Lower leg skin (tissue), 4 donors: ENCODE measurements at places on chromosomes 2 and 18.

DNA sequence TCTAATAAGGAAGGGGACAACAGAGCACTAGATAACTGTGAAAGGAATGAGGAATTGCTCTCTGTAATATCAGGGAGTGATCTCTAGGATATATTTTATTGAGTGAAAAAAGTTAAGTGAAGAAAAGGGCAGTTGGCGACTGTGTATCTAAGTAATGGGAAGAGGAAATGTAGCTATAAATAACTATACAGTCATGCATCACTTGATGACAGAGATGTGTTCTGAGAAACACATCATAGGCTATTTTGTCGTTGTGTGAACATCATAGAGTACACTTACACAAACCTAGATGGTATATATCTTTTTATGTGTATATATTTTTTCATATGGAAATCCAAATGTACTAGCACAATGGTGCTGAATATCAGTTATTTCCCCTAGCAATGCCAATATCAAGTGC, 329.3 kb downstream of the TXNL1 start:
- DNase-seq = no peak

DNA sequence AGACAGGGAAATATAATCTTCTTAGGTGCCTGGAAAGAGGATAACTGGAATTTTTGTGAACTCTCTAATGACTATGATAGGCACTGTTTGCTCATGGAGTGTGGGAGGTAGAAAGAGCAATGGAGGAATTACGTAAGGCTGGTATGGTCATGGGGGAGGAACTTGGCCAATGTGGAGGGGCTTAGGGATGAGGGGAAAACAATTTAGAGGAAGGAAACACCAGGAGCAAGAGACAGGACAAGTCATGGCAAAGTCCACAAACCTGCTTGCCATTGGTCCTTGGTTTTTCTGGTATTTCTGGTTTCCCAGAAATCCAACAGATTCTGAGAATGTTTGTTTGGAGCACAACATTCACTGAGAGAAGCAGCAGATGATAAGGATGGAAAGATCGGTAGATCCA, 274.2 kb downstream of the DYSF start:
- DNase-seq = no peak

GRCh38 chr18:55672574-55673361, 84.8 kb upstream of the TCF4 start:
- no peak for DNase-seq

DNA sequence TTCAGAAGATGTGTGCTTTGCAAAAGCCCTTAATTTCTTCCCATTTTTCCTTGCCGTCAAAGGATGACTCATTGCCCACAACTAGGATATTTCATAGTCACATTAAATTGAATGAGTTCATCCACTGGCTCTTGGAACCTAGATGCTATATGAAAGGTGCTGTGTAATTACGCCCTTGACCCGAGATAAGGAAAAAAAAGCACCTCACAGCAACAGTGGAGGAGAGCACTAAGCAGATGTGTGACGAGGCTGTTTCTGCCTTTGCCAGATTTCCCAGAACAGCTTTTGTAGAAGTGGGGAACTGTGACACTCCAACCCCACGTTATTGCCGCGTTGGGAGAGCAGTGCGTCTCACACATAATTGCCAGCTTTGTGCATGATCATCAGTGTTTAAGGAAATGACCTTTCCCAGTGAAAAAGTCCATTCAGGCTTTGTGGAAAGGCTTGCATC, 33.3 kb upstream of the TMEM87B start:
- no peak for DNase-seq

GRCh38 chr18:27314996-27315395, 129.9 kb upstream of the CHST9 start:
- no peak for DNase-seq

- no peak for DNase-seq
Measured at GRCh38 chr2:227536445-227536844, 62.2 kb upstream of the SCYGR2 start.

DNA sequence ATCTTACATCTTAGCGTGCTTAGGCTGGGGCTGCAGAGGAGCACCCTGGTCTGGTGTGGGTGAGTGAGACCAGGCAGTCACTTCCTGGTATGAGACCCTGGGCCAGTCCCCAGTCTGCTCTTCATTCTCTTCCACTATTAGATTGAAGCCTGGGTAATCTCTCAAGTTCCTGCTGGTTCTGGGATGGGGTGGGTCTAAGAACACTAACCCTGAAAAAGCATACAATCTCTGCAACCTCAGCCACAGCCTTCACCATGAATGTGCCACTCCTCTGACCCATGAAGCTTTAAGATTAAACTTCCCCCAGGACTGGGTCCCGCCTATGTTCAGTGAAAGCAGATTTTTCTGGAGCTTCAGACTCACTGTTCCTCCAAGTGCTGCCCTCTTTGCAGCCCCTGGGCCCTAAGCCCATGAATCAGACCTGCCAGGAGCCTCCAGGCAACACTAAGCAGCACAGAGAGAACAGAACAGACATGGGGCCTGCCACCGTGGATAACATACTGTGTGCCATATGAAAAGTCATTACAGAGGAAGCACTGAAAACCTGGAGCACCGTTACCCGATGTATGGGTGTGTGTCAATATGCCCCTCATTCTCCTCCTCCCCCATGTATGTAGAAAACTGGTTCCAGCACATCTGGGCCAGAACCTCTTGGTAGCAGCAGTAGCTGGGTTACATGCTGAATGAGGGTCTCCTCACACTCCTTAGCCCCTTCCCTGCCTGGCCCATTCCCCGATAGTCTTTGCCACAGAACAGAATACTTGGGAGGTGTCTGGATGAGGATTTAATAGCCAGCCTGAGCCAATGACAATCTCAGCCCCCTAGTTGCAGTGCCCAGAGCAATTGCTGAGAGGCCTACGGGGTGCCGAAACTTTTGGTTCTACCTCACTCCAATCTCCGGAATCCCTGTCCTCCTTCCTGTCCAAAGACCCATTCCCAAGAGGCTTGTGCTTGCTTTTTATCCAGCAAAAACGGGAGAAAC, 2.7 kb upstream of the SIX2 start:
- no peak for DNase-seq

DNA sequence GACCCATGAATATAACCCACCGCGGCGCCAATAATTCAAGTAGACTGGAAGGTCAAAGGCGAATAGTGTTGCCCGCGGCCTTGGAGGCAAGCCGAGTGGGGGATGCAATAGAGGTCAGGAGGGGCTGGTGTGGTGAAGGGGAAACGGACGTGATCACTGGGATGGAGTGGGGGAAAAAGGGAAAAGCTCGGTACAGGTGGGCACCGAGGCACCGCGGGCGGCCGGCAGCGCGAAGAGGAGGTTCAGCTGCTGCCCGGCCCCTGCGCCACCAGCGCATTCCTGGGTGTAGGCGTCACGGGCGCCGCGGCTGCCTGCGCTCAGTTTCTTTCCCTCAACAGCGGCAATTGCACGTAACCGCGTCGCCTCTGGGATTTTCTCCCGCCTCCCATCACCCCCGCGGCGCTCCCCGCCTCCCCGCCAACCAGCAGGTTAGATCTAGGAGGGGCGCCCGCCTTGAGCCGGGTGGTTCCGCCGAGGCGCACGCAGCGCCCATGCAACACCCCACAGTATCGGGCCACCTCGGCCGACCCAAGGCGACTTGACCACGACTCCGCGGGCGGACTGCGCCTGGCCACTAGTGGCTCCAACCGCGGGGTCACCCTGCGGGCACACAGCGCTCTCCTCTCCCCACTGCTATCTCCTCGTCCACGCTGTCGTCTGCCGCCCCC, 1.5 kb downstream of the RND3 start:
- DNase-seq = peak; percentile 93

- no peak for DNase-seq
Measured at GRCh38 chr18:11859282-11859830, 8.1 kb downstream of the CHMP1B start.

GRCh38 chr2:62660087-62660486, 45.4 kb upstream of the EHBP1 start:
- no peak for DNase-seq

- DNase-seq = peak; percentile 95
Measured at GRCh38 chr2:163735685-163736432, at the start of gene FIGN. TSS of gene FIGN (minus strand) at chr2:163736008. CDS start at chr2:163734927, 1,081 bp downstream.

GRCh38 chr2:73776381-73776780, 3.5 kb downstream of the DUSP11 start:
- no peak for DNase-seq

DNA sequence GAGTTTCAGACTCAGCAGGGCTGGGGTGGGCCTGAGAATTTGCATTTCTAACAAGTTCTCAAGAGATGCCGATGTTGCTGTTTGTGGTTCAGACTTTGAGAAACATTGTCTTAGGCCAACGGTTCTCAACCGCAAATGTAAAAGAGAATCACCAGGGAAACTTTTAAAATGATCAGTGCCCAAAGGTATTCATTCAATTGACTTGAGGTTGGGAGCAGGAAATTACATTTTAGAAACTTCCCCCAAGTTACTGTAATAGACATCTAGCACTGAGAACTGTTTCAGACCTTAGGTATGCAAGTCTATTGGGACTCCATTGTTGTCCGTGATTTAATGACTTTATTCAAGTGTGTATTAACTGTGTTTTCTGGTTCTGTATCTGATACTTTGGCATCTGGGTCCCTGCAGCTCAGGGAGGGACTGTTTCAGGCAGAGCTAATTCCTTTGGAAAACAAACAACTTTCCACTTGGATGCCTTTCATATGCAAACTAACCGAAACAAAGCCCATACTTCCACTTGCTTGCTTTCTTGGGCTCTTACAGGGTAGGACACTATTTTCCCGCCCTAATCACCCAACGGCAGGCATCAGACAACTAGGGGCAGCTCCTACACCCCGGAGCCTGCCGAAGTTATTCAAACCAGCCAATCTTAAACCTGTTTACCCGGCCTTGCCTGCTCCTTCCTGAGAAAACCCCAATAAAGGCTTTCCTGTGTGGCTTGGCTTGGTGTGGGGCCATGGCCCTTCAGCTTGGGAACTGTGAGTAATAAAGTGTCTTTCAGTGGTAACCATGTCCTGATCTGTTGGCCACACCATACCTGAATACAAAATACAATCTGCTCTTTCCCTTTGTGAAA, 97.6 kb downstream of the POLE4 start:
- DNase-seq = no peak

GRCh38 chr2:59584958-59585357, 968.5 kb downstream of the BCL11A start:
- DNase-seq = no peak

DNA sequence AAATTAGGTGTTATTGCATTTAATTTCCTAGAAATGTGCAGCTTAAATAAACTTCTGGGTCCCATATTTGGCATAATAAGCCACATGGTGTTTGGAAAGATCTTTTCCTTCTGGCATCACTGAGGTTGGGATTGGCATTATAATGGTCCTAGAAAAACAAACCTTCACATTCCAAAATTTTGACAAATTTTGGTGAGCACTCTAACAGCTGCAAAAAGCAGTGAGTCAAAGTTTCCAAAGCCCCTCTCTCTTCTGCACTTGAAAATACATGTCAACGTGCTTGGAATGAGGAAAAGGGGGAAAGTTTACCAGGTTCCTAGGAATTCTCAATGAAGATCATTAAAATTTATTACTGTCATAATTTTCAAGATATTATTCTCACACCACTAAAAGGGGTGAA, 77.8 kb upstream of the STK17B start:
- no peak for DNase-seq

GRCh38 chr2:154343282-154343681, 355.2 kb upstream of the KCNJ3 start:
- no peak for DNase-seq

DNA sequence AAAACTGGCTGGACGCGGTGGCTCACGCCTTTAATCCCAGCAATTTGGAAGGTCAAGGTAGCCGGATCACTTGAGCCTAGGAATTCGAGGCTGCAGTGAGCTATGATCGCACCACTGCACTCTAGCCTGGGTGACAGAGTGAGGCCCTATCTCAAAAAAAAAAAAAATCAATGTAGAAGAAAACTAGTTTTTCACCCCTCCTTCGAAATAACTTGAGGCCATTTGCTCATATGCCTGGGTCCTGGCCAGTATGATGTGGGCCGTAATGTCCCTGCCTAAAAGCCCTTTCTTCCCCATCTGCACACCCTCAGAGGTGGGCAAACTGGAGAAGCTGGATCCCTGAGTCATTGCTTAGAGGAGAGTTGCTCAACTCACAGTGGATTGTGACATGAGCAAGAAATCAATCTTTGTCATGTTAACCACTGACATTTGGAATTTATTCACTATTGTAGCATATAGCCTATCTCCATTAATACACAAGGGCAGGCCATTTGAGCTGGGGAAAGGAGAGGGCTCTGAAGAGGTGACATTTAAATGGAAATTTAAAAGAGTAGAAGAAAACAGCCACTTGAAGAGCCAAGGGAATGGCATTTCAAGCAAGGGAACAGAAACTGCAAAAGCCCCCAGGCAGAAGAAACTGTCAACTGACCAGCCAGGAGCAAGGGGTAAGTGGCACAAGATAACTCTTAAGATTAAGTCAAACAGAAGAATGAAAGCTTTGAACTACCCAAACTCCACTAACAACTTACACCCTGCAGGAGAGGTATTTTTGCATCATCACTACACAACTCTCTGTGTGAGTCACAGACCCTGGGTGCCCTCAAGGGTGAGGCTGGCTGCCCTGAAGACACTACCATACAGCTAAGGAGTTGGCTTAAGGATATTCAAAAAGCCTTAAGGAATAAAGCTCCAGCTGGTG, 7.6 kb upstream of the METTL21A start:
- DNase-seq = no peak

DNA sequence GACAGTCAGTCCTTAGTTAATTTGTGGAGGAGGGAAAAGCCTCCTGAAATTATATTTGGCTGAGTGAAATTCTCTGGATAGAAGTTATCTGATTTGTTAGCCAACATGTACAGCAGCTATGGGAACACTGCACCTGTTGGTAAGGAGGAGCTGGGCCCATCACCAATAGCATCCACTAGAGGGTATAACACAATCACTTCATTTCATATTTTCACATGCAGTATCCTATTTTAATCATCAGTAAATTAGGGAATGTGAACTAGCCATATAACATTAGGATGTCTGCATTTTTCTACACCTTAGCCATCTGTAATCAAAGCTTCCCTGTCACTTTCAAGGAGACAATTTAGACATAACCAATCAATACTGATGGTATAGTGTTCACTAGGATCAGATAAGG, 818.4 kb upstream of the CDH2 start:
- no peak for DNase-seq

- DNase-seq = no peak
Measured at GRCh38 chr2:144362401-144362800, 157.5 kb downstream of the ZEB2 start.

- no peak for DNase-seq
Measured at GRCh38 chr2:196565106-196565765, 74.3 kb upstream of the CCDC150 start.

GRCh38 chr2:81549646-81550045, 1245.1 kb upstream of the LRRTM1 start:
- no peak for DNase-seq

- no peak for DNase-seq
Measured at GRCh38 chr2:235287375-235287733, 206.5 kb upstream of the AGAP1 start.

DNA sequence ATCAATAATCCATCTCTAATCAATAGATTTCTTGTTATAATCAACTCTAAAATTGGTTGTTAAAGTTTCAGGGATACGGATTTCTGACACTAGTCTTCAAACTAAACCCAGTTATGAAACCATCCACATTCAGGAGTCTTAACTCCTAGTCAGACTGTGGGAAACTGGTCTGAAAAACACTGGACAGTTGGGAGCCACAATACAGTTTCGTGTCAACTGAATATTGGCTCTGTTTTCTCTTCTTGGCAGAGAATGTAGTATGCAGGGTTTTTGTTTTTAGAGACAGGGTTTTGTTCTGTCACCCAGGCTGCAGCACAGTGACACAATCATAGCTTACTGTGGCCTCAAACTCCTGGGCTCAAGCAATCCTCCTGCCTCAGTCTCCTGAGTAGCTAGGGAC, 123.1 kb downstream of the RTTN start:
- DNase-seq = no peak
